ENCODE measurements at places on chromosomes 16 and 17.

DNA sequence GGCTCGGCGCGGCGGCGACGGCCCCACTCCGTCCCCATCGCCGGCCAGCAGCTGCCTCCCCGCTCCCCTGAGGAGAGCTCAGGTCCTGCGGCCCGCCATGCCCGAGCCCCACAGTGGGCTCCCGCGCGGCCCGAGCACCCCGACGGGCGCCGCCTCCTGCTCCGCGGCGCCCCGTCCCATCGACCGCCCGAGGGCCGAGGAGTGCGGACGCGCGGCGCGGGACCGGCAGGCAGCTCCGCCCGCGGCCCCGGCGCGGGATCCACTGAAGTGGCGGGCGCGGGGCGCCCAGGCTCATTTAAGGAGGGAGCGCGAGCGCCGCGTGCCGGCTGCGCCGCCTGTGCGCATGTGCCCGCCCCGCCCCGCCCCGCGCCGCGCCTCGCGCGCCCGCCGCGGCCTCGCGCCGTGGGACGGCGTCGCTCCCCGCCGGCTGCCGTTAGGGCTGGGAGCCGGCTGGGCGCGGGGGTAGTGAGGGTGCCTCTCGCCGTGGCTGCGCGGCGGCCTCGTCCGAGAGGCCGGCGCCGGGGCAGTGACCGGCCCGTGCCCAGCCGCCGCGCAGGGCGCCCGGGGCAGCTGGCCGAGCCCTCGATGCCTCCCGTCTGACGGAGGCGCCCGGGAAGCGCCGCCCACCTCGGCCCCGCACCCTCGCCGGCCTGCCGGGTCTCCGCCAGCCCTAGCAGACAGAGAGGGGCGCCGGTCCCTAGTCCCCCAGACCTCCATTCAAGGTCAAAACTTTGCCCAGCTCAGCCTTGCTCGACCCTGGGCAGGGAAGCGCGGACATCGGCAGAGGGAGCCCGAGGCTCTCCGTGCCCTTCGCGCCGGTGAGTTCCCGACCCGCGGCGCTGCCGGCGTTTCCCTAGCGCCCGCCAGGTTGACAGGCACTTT is at the start of gene NETO2:
Gene NETO2 (minus strand): TSS at position 269 of the 882 bp plus-strand sequence. CDS start 333 bp downstream, outside the sequence.
- DNase-seq: no peak

- peak; percentile 63 for DNase-seq
Observed at GRCh38 chr17:76772842-76773525, 35.1 kb downstream of the MFSD11 start.

- no peak for DNase-seq
Observed at GRCh38 chr16:49757559-49758069, 98.3 kb downstream of the ZNF423 start.

DNA sequence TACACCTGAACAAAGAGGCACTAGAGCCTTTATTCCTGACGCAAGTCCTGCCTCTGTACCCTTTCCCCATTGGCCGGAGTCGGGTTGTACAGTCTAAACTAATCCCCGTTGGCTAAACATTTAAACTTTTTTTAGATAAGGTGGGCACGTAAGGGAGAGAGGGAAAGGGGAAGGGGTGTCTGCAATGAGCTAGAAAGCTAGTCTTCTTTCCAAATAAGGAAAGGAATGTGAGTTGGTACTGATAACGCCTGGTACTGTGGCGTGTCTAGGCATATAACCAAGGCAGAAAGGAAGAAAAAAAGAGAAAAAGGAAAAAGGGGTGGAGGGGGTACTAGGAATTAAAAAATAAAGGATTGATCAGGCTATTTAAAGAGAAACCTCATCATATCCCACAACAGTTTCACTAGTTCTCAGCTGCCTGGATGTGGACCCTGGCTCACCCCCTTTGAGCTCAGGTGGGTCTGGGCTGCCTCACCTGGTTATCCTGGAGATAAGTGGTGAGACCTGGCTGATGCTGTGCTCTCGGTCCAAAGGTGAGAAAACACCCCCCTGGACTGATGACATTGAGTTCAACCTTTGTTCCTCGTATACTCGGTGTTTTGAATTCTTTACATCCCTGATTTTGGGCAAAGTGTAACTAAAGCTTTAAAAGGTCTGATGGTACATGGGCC is 90.9 kb upstream of the EEF2KMT start:
- DNase-seq: no peak

DNA sequence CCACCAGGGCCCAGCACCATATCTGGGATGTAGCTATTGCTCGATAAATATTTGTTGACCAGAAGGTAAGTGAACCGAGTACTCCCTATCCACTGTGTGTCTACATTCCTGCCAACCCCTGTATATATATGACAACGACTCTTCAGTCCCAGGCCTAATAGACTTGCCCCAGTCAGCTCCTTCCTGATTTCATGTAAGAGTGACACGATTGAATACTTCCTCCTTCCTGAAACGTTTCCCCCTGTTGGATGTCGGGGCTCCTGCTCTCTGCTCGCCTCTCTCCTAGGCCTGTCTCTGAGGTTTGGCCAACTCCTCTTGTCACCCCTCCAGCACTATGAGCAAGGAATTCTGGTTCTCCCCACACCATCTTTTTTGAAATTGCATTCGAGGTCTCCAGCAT is 178.9 kb downstream of the PRKCA start:
- DNase-seq: no peak

- no peak for DNase-seq
Observed at GRCh38 chr17:48494335-48494734, 36.5 kb downstream of the HOXB1 start.

DNA sequence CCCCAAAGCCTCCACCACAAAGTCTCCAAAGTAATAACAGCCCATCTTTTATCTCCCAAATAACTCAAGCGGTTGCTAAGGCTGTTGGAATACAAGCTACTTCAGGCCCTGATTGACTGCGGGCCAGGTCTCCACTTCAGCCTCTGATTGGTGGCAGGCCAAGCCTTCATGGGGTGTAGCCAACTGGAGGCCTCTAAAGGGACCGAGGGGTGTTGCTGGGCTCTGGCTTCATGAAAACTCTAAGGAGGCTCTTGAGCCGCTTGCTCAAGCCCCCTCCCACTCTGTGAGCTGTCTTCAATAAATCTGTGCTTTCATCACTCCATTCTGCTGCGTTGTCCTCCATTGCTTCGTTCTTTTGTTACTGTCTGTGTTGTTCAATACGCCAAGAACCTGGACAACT is 487.2 kb downstream of the XYLT1 start:
- no peak for DNase-seq

- DNase-seq: no peak
Observed at GRCh38 chr17:58539698-58540097, 25.3 kb upstream of the MTMR4 start.

DNA sequence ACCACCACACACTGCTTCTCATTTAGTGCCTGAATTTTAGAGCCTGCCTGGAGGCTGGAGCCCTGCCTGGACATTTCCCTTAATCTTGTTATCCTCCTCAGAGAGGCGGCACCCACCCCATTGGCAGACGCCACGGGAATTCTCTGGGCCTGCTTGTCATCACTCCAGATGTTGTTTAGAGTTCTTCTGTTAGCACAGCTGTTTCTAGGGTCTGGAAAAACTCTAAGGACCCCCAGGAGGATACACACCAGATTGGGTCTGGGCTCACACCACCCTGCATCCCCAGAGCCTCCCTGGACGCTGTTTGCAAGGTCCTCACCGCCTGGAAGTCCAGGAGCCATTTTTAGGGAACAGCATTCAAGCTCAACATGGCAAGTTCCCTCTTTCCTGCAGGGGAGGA is 565 bp upstream of the XAF1 start:
- peak; percentile 41 for DNase-seq

- no peak for DNase-seq
Observed at GRCh38 chr16:86505899-86506864, 4.1 kb upstream of the FOXF1 start.

DNA sequence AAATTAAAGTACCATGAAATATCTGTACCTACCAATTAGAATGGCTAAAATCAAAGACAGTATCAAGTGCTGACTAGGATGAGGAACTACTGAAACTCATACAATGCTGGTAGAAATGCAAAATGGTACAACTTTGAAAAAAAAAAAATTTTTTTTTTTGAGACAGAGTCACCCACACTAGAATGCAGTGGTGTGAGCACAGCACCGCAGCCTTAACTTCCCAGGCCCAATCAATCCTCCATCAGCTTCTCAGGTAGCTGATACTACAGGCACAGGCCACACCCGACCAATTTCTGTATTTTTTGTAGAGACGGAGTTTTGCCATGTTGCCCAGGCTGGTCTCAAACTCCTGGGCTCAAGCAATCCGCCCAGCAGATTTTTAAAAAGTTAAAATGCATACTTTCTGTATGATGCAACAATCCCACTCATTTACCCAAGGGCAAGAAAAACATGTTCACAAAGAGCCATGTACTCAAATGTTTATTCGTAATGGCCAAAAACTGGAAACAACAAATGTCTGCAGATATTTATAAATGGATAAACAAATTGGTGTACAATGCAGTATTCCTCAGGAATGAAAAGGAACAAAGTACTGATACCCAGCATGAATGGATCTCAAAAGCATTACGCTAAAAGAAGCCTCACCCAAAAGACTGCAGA is 8.7 kb downstream of the SMURF2 start:
- peak; percentile 7 for DNase-seq

- peak; percentile 13 for DNase-seq
Observed at GRCh38 chr16:11783319-11784037, 13.6 kb downstream of the ZC3H7A start.
